ENCODE measurements at places on chromosomes 12 and 14.

DNA sequence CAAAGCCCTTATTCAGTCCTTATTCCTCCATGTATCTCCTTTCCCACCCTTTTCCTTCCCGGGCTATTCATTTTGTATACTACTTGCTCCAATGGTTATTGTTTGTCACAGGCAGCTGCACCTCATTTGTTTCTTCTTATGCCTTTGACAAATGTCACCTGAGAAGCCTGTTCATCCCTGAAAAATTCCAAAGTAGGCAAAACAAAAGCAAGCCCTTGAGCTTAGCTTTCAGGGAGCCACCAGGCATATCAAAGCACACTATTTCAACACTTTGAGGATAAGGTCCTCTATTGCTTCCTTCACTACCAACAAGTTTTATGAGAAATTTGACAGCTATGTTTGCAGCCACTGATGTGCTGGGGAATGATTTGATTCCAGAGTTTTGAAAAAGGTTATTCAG lies 738.7 kb upstream of the LMO3 start:
- peak; percentile 48 for DNase-seq

- DNase-seq: no peak
Measured at GRCh38 chr14:38716926-38717325, 386.1 kb downstream of the SEC23A start.

- DNase-seq: no peak
Measured at GRCh38 chr14:89422181-89422951, 5.3 kb upstream of the FOXN3 start.

DNA sequence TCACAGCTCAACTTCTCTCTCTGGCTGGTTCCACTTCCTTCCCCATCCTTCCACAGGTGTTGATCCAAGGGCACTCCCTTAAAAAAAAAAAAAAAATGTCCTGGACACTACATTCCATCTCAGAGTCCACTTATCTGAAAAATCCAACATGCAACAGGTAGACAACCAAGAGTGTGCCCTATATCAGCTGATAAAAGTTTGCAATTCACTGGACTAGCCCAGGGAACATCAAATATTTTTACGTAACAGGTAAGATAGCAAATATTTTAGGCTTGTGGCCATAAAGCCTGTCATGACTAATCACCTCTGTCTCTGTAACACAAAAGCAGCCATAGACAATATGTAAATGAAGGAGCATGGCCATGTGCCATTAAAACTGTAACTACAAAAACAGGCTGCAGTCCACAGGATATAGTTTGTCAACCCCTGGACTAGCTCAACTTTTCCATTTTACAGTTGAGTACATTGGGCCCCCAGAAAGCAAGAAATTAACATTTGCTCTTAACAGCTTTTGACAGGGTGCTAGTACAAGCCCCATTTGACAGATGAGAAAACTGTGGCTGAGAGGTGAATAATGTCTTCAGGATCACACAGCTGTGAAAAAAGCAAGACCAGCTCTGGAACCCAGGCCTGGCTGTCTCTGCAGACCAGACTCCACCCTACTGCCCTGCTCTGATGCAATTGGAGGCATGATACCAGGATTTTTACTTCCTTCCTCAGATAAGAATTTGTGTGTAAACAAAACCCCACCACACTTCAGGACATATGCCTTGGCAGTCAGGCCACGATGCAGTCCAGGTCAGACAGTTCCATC lies 68.9 kb downstream of the CMKLR1 start:
- DNase-seq: no peak

GRCh38 chr14:35963209-35963608 lies 137.1 kb downstream of the BRMS1L start:
- DNase-seq: peak; percentile 67

- DNase-seq: no peak
Measured at GRCh38 chr12:54053751-54054741, at the start of gene HOXC4. TSS of gene HOXC4 (plus strand) at chr12:54053835. CDS start at chr12:54053923, 88 bp downstream.

- no peak for DNase-seq
Measured at GRCh38 chr12:121277374-121277759, 19.1 kb downstream of the CAMKK2 start.

GRCh38 chr12:23853640-23854039 lies 95.8 kb downstream of the SOX5 start:
- no peak for DNase-seq

- no peak for DNase-seq
Measured at GRCh38 chr12:70661466-70662161, 24.4 kb upstream of the PTPRB start.

Measured in GM23338 (cell line).